ENCODE measurements at places on chromosomes 3 and 15.
A peak's percentile ranks its signal among the peaks of the same experiment; 100 is the strongest.

- no peaks in the 10 kb centered on the region for H3K4me1 ChIP-seq
- H3K27me3 ChIP-seq, result no peaks in the 10 kb centered on the region
- H3K36me3 ChIP-seq, result peaks cover 2% of the 10 kb centered on the region
- no peak for DNase-seq
- peak overlapping the region; percentile 84 for H3K4me3 ChIP-seq
Measured at GRCh38 chr3:25782636-25782937, 656 bp downstream of the NGLY1 start.

- H3K4me3 ChIP-seq, result no peak overlapping the region
- H3K27me3 ChIP-seq, result no peaks in the 10 kb centered on the region
- DNase-seq, result no peak
Measured at GRCh38 chr15:79957741-79958140, 13.3 kb downstream of the BCL2A1 start.

- no peak overlapping the region for H3K4me3 ChIP-seq
- H3K27me3 ChIP-seq, result no peaks in the 10 kb centered on the region
- H3K4me1 ChIP-seq, result peaks cover 4% of the 10 kb centered on the region
Measured at GRCh38 chr3:15892311-15893227, 94.8 kb upstream of the ANKRD28 start.

- no peaks in the 10 kb centered on the region for H3K27me3 ChIP-seq
- peaks cover 22% of the 10 kb centered on the region for H3K36me3 ChIP-seq
- no peaks in the 10 kb centered on the region for H3K4me1 ChIP-seq
- peak; percentile 52 for DNase-seq
Measured at GRCh38 chr15:98382139-98382538, 266.2 kb upstream of the IGF1R start.

DNA sequence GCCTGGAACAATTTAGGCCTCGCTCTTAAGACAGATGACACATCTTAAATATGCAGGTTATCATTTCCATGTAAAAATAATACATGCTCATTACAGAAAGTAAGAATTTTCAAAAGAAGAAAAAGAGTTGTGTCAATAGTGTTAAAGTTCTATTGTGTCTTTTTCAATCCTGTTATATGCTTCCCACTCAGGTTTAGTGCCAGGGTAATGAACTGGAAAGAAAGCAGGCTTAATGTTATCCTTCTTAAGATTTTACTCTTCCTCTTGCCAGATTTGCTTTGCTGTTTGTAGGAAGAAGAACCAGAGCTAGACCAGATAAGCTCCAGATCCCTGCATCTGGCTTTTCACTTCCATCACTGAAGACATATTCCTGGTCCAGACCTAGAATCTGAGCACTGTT is 128.6 kb downstream of the TPRG1 start:
- H3K36me3 ChIP-seq, result 0 out of 2 replicates have a peak, but pooled peaks cover 5% of the 10 kb centered on the region
- no peak for DNase-seq

GRCh38 chr3:36891701-36892160 is 53.1 kb downstream of the TRANK1 start:
- DNase-seq, result no peak
- H3K4me1 ChIP-seq, result no peaks in the 10 kb centered on the region
- H3K27ac ChIP-seq, result no peak overlapping the region
- H3K36me3 ChIP-seq, result 0 out of 3 replicates have a peak, but pooled peaks cover 1% of the 10 kb centered on the region

GRCh38 chr3:105826778-105827634 is 41.8 kb downstream of the CBLB start:
- no peaks in the 10 kb centered on the region for H3K4me1 ChIP-seq
- no peak overlapping the region for H3K27ac ChIP-seq
- H3K4me3 ChIP-seq, result no peak overlapping the region
- H3K27me3 ChIP-seq, result no peaks in the 10 kb centered on the region
- DNase-seq, result no peak

GRCh38 chr3:179292450-179292849 is 30.4 kb upstream of the ZNF639 start:
- DNase-seq, result no peak
- H3K27ac ChIP-seq, result no peak overlapping the region
- H3K4me1 ChIP-seq, result no peaks in the 10 kb centered on the region

DNA sequence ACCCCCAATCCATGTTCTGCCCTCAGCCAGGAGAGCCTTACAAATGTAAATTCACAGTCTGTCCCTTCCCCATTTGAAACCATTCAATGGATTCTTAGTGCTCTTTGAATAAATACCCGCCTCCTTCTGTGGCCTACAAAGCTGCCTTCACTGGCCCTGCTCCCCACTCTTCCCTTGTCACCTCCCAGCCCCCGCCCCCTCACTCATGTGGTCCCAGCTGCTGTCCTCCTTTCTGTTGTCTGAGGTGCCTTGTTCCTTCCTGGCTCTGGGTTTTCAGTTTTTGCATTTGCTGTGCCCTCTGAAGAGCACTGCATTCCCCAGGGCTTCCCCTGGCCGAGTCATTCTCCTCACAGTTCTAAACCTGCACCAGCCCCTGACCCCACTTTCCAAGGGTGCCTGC is 3.2 kb downstream of the EFCAB12 start:
- H3K27me3 ChIP-seq, result no peaks in the 10 kb centered on the region
- H3K4me3 ChIP-seq, result peak overlapping the region; percentile 45

DNA sequence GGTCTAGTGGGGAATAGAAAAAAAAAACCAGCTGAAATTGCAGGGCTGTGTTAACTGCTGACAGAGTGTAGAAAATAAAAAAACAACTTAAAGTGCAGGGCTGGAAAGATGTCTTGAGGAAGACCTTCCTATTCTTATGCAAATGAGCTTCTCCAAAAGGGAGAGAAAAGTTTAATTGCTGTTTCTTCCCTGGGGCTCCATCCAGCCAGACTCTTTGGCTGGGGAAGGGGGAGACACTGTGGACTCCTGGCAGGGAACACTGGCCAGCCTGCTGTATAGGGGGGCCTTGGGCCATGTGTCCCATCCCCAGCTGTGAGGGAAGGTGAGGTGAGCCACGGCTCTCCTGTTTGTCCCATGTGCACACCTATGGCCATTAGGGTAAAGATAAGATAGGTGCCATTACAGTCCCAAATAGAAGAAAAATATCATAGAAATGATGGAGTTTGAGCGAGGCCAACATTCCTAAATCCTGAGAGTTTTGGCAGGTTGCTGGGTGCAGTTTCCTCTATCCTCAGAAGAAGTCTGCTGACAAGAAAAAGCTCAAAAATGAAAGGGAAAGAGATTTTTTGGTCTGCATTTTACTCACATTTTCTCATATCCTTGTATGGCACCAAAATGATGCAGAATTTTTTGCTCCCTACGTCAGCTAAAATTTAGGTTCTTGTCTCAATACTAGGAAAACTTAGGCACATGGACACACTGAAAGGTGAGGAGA is 901.7 kb downstream of the PLOD2 start:
- H3K36me3 ChIP-seq, result peaks cover 15% of the 10 kb centered on the region
- H3K4me3 ChIP-seq, result peak overlapping the region; percentile 38
- H3K27ac ChIP-seq, result no peak overlapping the region
- no peak for DNase-seq

DNA sequence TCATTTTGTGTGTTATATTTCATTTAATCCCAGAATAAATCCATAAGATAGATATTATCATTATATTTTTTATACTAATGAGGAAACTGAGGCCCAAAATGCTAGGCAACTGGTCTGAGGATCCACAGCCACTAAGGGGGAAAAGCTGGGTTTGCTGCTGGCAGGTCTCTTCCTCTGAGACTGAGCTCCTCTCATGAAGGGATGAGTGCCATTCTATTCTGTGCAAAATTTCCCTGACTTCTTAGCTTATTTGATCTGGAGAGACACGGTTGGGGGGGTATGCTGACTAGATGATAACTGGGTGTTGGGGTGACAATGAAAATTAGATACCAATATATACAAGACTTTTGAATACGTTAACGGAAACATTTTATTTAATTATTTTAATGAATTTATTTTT is 1.9 kb downstream of the GCSAM start:
- H3K27me3 ChIP-seq, result no peaks in the 10 kb centered on the region
- no peak for DNase-seq
- H3K4me3 ChIP-seq, result no peak overlapping the region
- H3K36me3 ChIP-seq, result no peaks in the 10 kb centered on the region

DNA sequence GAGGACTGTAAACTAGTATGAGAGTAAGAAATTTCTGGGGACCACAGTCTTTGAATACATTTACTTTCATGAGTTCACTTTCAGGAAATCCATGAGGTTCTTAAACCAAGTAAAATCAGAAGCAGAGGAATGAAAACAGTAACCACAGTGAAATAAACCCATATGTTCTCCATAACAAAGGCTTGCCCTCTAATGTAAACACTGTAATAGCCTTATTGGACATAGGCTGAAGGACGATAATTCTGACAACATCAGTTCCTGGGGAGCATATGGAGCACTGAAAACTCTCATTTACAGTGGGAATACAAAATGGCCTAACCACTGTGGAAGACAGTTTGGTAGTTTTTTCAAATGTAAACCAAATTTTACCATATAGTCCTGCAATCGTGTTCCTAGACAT is 965.8 kb downstream of the NSUN3 start:
- H3K27ac ChIP-seq, result no peak overlapping the region
- DNase-seq, result no peak
- no peak overlapping the region for H3K4me3 ChIP-seq
- H3K4me1 ChIP-seq, result no peaks in the 10 kb centered on the region
- H3K27me3 ChIP-seq, result no peaks in the 10 kb centered on the region

DNA sequence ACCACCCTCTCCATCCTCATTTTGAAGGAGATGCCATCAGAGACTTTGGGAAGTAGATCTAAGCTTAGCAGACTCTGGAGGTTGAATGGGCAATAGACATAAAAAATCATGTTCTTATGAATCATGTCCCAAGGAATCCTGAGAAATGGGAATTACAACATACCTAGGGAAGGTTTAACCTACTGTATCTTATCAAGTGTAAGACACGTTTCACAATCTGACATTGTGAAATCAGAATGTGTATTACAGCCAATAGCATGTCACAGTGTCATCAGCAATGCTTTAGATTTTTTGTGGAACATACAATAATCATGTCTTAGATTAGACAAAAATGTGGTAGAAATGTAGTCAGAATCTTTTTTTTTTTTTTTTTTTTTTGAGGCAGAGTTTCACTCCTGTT is 332.4 kb upstream of the TLE3 start:
- H3K4me1 ChIP-seq, result peaks cover 6% of the 10 kb centered on the region
- H3K27ac ChIP-seq, result no peak overlapping the region
- no peaks in the 10 kb centered on the region for H3K36me3 ChIP-seq
- no peak overlapping the region for H3K4me3 ChIP-seq

GRCh38 chr3:180325533-180325932 is 276.4 kb upstream of the TTC14 start:
- H3K4me1 ChIP-seq, result no peaks in the 10 kb centered on the region
- H3K27ac ChIP-seq, result no peak overlapping the region
- H3K4me3 ChIP-seq, result no peak overlapping the region

DNA sequence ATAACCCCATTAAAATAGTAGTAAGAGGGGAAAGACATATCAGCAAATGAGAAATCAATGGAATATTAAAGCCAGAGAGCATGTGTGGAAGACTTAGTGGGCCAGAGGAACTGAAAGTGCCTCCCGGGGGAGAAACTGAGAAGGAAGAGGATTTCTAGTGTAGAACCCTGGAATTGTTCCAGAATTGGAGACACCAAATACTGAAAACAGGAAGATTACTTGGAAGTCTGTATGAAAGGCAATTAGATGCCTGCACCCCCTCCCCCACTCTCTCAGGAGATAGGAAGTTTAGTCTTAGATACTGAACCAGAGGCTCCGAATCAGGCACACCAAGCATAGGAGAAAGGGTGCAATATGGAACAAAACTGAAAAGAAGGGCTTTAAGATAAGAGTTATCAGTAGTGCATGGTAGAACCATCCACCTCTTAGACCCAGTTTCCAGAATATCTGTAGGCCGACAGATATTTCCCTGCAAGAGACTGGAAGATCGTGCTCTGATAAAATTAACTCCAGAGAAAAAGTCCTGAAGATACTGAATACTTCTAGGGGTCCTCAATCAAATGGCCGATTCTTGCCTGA is 32.4 kb downstream of the KLHL18 start:
- H3K4me3 ChIP-seq, result no peak overlapping the region
- no peak overlapping the region for H3K27ac ChIP-seq
- H3K4me1 ChIP-seq, result no peaks in the 10 kb centered on the region
- H3K27me3 ChIP-seq, result no peaks in the 10 kb centered on the region

- H3K27ac ChIP-seq, result no peak overlapping the region
- no peak for DNase-seq
- peaks cover 5% of the 10 kb centered on the region for H3K4me1 ChIP-seq
- peak overlapping the region; percentile 89 for H3K4me3 ChIP-seq
- peaks cover 7% of the 10 kb centered on the region for H3K27me3 ChIP-seq
Measured at GRCh38 chr3:18445401-18446148, 20.4 kb upstream of the SATB1 start.

- no peaks in the 10 kb centered on the region for H3K36me3 ChIP-seq
- no peaks in the 10 kb centered on the region for H3K27me3 ChIP-seq
- H3K27ac ChIP-seq, result no peak overlapping the region
- no peak for DNase-seq
Measured at GRCh38 chr3:115169808-115170207, 22.7 kb upstream of the ZBTB20 start.

DNA sequence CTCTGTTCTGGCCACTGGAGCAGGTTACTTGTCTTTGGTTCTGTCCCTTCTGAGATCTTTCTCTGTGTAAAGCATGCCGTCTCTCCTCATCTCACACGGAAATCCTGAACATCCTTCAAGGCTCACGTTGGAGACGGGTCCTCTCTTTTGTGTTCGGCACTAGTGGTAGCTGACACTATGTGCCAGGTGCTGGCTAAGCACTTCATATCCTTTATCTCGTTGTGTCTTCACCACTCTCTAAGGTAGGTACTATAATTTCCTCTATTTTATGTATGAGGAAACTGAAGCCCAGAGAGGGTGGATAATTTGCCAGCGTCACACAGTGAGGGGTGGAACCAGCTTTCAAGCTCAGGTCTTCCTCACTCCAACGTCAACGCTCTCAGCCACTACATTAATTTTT is 1.2 kb downstream of the IFT122 start:
- no peak for DNase-seq
- peaks cover 4% of the 10 kb centered on the region for H3K4me1 ChIP-seq
- no peak overlapping the region for H3K27ac ChIP-seq
- peaks cover 21% of the 10 kb centered on the region for H3K36me3 ChIP-seq

GRCh38 chr15:100017140-100017539 is 283.9 kb upstream of the LYSMD4 start:
- no peak for DNase-seq
- peaks cover 14% of the 10 kb centered on the region for H3K36me3 ChIP-seq
- no peaks in the 10 kb centered on the region for H3K4me1 ChIP-seq
- H3K4me3 ChIP-seq, result no peak overlapping the region
- no peaks in the 10 kb centered on the region for H3K27me3 ChIP-seq
